Choroid plexus epithelial cell (primary cell): ENCODE measurements at places on chromosomes 4 and X.

- DNase-seq, result peak; percentile 70
Measured at GRCh38 chr4:46886711-46887110, 22.3 kb downstream of the COX7B2 start.

DNA sequence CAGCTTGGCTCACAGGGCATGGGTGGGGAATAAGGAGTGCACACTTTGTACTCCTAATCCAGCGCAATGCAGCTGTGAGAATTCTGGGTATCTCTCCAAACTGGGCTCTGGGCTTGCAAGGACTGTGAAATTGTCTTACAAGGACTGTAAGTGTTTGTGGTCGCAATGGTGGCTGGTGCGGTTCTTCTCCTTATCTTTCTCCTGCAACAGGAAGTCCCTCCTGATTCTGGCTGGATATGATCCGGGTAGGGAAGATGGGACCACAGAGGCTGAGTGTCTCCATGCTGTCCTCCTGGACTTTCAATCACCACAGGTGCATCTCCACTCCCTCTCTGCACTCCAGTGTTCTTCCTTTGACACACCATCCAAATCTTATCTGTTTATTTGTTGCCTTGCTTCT lies 55.7 kb upstream of the GYPE start:
- no peak for DNase-seq

GRCh38 chr4:67332627-67333026 lies 212.7 kb downstream of the CENPC start:
- peak; percentile 19 for DNase-seq

GRCh38 chrX:72330131-72330530 lies 24.4 kb upstream of the CITED1 start:
- DNase-seq, result no peak

- no peak for DNase-seq
Measured at GRCh38 chr4:185171373-185172071, 28.5 kb downstream of the SLC25A4 start.

DNA sequence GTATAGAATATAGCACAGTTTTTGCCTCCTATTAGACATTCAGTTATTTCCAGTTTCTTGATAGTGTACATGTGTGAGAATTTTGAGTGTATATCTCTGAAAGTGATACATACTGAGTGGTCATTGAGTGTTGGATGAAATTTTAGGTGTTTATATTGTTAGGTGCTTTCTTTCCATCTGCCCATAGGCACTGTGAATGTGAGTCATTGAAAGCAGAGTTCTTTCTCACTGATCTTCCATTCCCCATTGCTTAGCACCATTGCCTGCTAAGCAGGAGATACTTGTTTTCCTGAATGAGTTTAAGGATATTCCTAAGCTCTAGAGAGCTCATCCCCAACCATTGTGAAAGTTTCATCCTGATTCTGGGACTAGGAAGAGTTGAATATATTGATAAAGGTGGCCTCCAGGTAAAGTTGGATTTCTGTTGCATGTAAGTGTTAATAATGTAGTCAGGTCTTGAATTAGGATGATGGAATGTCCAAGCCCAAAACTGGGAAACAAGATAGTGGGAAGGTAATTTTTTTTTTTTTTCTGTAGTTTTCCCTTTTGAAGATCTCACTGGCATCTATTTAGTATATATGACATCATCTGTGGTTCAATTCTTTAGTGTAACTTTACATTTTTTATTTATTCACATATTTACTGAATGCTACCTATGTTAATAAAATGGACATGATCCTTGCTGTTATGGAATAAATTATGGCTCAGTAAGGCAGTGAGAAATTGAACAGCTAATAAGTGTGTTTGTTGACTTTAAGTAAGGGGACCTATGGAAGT lies 22.1 kb downstream of the UBE2K start:
- peak; percentile 33 for DNase-seq

- DNase-seq, result no peak
Measured at GRCh38 chrX:109997786-109998452, 5.0 kb upstream of the TMEM164 start.

GRCh38 chrX:69323786-69324720 lies 158.8 kb upstream of the PJA1 start:
- DNase-seq, result no peak

- peak; percentile 49 for DNase-seq
Measured at GRCh38 chr4:40227284-40227683, 30.5 kb downstream of the RHOH start.

DNA sequence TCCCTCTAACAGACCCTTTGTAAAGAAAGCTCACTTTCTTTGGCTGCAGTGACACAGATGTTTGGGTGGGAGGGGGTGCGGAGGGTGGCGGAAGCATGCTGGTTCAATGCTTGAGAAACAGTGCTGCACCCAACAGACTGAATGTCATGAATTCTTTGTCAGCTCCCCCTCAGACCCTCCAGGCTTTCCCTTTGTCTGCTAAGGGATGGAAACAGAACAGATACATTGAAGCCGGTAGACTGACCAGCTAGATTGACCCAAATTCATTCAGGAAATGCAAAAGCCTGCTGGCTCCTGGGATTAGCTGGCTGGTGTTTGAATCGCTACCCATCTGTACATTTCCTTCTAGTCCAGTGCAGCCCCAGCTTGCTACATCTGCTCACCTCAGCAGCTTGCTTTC lies 90.8 kb upstream of the PAK3 start:
- DNase-seq, result no peak

- DNase-seq, result peak; percentile 16
Measured at GRCh38 chr4:154132406-154132805, 343.5 kb upstream of the SFRP2 start.

DNA sequence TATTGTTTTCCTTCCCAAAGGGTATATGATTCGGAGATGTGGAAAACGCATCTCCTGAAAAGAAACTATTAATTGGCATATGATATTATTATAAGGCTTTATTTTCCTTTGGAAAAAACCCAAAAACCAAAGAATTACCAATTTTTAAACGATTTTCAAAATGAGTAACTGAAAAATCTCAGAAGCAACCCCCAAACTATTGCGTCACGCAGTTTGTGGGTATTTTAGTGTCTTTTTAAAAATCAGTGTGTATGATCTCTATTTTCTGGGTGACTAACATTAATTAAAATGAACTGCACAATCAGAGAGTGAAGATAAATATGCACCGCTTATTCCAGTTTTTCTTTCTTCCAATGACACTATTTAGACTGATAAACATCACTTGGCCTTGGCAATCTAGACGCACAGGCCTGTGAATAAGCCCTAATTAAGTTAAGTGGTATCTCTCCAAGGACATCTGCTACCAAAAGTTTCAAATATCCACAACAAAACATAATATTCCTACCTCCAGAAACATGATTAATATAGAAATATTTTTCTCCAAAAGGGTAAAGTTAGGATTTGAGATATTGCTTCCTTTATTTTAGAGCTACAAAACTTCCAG lies 511.5 kb upstream of the FAM241A start:
- no peak for DNase-seq

- no peak for DNase-seq
Measured at GRCh38 chr4:10083331-10083771, 33.2 kb downstream of the WDR1 start.

- DNase-seq, result no peak
Measured at GRCh38 chrX:25288676-25289075, 272.9 kb upstream of the ARX start.

DNA sequence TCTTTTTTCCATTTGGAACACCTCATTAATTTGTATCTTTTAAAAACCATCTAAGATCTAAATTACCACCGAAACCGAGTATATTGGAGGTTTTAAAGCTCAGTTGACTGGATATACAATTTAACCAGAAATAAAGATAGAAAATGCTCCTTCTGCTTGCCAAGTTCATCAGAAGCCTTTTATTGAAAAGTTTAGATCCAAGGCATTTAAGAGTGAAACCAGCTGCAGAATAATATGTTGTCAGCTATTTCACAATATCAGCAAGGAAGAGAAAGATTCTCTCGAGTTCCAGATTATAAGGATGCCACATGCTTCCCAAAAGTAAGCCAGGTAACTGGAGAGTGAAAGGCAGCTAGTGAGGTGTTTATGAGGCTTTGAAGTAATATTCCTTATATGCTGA lies 217.4 kb downstream of the DCTD start:
- DNase-seq, result peak; percentile 23

- no peak for DNase-seq
Measured at GRCh38 chr4:170697045-170697444, 607.3 kb upstream of the AADAT start.

DNA sequence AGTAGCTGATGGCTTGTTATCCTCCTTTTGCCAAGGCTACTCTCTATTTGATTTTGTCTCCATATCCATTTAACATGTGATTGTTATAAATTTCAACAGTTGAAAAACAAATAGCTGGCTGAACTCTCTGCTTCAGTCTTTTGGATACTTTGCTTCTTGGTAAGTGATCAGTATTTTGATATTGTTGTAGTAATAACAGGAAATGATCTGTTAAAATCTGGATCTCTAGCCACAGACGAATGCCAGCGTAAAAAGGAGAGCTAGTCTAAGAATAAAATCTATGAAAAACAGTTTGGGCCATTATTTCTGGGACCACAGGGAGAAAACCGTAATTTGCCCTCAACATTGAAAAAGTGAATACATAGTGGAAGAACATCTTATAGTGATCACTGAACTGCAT lies 113.8 kb downstream of the ANAPC10 start:
- DNase-seq, result no peak

DNA sequence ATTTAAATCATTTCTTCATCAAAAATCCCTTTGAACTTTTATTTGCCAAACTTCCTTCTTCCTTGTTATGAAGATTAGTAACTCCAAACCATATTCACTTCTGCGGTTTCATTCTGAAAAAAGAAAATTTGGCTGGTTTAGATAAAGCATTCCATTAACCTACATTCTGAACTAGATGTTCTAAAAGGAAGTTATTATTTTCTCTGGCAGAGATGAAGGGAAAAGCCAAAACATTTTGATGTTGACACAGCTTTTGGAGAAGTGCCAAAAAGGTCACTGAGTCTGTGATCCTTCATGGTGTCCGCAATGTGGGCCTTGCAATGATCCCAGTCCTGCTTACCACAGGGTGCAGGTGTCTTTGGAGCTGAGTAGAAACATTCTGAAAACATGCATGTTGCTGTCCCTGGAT lies 36.0 kb downstream of the CXCL8 start:
- DNase-seq, result peak; percentile 99

- no peak for DNase-seq
Measured at GRCh38 chr4:8662776-8663175, 70.2 kb downstream of the CPZ start.

DNA sequence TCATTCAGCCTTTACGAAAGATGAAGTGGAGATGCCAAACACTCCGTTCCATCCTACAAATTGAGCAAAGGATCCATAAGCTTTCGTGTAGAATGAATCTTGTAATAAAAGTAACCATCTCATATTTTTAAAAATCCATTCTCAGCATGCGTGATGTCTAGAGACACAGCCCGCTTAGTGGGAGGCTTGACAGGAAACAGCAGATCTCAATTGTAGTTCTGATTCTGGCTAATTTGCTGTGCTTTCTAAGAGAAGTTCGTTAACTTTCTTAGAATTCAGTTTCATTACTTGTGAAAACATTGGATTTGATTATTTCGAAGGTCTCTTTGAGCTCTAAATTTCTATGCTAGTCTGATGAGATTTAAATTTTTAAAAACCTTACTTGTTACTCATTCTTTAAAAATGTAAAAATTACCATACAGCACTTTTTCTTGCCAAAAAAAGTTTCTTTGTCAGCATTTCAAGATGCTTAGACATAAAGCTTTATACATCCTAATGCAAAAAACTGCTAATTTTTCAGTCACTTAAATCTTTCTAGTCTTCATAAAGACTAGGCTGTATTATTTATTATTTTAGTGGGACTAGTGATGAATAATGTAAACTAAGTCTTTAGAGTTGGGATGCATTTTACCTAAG lies 66.9 kb upstream of the NEIL3 start:
- DNase-seq, result no peak

DNA sequence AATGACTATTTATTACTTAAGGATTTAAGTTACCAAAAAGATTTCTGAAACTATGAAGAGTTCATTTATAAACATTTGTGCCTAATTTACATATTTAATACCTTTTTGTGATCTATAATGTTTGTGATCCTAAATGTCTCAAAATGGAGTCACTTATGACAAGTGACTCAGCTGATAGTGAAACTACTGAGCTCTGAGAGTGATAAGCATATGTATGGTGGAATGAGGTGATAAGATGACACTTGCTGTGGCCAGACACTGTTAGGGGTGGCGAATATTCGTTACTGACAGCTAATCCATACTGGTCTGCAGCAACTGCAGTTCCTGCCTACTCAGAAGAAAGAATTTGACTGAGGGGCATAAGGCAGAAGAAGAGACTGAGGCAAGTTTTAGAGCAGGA lies 5.5 kb upstream of the NXF3 start:
- no peak for DNase-seq

- no peak for DNase-seq
Measured at GRCh38 chrX:120224388-120224787, 26.2 kb upstream of the ZBTB33 start.

GRCh38 chr4:182212211-182212761 lies 30.9 kb upstream of the TENM3 start:
- peak; percentile 96 for DNase-seq

DNA sequence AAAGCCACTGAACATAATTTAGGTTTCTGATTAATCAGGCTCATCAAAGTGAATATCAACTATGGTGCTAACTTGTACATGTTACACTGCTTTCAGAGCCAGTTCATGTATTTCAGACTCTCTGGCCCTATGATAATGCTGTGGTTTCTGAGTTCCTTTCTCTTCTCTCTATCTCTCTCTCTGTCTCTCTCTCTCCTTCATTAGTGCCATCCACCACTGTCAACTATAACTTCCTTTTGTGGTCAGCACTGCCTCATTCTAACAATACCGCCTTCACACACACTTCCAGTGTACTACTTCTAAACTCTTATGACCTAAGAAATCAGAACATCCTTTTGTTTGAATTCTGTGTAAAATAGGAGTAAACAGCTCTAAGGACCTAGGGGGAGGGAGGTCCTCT lies 907.1 kb downstream of the RPA4 start:
- no peak for DNase-seq

GRCh38 chr4:1402516-1403091 lies 3.6 kb downstream of the NKX1-1 start:
- no peak for DNase-seq

- peak; percentile 31 for DNase-seq
Measured at GRCh38 chr4:41683326-41683725, 65.2 kb downstream of the PHOX2B start.

GRCh38 chrX:74133156-74133796 lies 170.7 kb upstream of the ZCCHC13 start:
- peak; percentile 81 for DNase-seq

DNA sequence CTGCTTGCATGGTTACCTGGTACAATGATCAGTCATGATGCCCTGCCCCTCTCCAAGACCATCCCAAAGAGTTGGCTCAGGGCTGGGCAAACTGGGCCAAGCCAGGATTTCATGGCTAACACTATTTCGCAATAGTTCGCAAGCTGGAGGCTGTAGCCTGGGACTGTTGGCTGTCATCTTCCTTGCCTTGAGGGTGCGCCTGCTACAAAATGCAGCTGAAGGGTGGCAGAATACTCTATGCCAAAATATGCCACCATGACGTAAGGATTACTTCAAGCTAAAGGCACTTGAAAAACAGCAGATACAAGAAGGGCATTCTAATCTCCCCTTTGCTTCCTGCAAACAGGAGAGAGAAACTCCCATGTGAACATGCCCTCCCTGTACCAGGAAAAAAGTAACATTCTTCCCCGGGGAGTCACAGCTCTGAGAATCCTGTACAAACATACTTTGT lies 21.0 kb downstream of the SAT1 start:
- DNase-seq, result peak; percentile 72

GRCh38 chr4:121076416-121076815 lies 4.1 kb upstream of the NDNF start:
- no peak for DNase-seq
